Dermis blood vessel endothelial cell (primary cell): ENCODE measurements at places on chromosomes 5 and 9. TPM values are rescaled to one million over a fixed set of nuclear protein-coding genes. Genes with fewer than 3 reads are reported as not detected.

SCAI gene
- total RNA-seq: 8.9 and 13.6 TPM in 2 replicates

RLN2 gene
- 1.6 TPM in 1 of 2 replicates, not detected in the other for total RNA-seq

CBY3 gene
- not detected in 2 replicates for total RNA-seq

INSYN2B gene
- total RNA-seq: 2.9 and 5.3 TPM in 2 replicates

ITGA2 gene
- total RNA-seq: 44.9 and 90.6 TPM in 2 replicates

PRR7 gene
- 4.5 and 4.8 TPM in 2 replicates for total RNA-seq

UAP1L1 gene
- total RNA-seq: 27.0 and 27.2 TPM in 2 replicates

PCDHA9 gene
- total RNA-seq: under 0.01 TPM in 2 replicates
